NCI-H524 (cell line): ENCODE measurements at places on chromosomes 16 and 17.

DNA sequence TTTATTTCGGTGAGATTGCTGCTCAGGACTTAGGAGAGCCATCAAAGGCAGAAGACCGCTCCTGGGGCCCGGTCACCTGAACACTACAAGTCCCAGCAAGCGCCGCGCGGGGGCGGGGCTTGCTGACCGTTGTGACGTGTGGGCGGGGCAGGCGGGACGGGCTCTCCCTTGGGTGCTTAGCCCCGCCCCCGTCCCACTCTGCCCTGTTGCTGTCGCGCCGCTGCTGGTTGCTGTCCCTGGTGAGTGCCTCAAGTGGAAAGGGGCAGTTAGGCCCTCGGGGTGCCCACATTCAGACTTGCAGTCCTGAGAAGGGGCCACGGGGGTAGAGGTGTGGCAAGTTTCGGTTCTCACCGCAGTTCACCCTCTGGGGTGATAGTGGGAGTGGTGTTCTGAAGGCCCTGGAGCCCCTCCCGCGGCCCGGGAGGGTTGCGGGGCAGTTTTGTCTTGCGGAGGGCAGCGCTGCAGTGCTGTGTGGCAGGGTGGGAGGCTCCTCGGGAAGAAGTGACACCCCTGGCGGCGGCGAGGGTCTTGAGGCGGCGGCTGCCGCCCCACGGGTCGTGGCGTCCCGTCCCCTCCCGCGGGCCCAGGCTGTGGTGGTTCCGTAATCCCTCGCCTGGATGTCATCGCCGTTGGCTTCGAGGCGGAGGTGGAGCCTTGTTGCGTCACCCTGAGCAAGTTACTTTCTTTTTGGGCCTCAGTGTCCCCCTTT lies at the start of gene CALCOCO2:
Gene CALCOCO2, plus strand, starts transcription at position 196 of the 709 bp plus-strand sequence. CDS start 10,673 bp downstream, outside the sequence.
- peak; percentile 89 for DNase-seq

- no peak for DNase-seq
Observed at GRCh38 chr16:659618-660017, 8.3 kb upstream of the RHOT2 start.

DNA sequence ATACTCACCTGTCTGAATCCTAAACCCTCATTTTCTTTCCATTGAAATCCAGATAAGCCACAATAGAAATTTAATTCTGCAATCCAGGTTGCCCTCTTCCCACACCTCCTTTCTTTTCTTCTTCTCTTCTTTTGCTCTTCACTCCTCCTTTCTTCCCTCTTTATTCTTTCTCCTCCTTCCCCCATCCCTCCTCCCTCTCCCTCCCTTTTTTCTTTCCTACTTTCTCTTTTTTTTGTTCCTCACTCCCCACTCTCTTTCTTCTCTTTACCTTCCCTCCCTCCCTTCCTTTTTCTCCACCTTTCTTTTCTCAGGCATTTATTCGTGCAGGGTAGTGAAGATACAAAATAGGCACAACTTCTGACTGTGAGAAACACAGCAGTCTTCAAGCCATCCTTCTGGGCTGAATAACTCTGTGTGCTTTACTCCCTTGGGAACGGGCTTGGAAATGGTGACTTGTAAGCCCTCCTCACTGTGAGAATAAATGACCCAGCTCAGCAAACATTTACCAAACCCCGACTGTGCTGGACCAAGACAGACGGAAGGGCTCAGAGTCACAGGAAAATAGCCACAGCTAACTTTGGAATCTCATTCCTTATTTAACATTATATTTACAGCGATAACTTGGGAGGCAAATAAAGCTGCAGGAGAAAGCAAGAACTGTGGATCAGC lies 140.8 kb downstream of the HAPSTR1 start:
- DNase-seq: no peak

GRCh38 chr17:81825841-81826466 lies 7.1 kb downstream of the MCRIP1 start:
- no peak for DNase-seq

DNA sequence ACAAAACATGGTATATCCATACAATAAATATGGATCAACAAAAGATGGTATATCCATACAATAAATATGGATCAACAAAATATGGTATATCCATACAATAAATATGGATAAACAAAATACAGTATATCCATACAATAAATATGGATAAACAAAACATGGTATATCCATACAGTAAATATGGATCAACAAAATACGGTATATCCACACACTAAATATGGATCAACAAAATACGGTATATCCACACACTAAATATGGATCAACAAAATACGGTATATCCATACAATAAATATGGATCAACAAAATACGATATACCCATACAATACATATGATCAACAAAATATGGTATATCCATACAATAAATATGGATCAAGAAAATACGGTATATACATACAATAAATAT lies 8.1 kb downstream of the METTL16 start:
- no peak for DNase-seq
